G401 (cell line): ENCODE measurements at places on chromosomes 5 and 9.

GRCh38 chr5:158486566-158486965, 613.1 kb downstream of the EBF1 start:
- DNase-seq: no peak

DNA sequence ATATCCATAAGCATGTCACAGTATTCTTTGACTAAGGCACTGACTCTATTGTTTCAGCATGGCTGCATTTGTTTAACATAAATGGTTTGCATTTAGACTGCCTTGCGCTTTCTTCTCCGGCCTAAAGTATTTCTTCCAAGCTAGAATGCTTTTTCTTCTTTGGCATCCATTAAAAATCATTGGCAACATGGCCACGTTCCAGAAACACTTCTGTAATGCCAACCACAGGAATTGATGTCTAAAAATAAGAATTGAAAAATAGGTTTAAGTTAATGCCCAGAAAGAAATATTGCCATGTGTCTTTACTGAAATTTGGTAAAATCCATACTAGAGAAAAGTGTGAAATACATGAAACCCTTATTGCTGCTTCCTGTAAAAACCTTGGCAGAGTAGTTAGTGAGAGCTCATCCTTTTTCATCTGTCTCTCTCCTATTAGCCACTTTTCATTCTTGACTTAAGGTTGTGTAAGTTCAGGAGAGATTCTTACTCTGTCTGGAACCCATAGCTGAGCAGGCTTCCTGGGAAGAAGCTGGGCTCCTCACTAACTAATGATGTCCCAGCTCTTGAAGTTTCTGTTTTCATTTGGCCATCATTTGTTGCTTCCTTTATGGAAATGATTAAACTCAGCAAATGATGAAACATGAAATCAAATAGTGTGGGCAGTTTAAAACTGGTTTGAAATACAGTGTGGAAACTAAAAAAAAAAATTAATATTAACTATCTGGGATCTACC, 58.2 kb upstream of the RPS23 start:
- no peak for DNase-seq

DNA sequence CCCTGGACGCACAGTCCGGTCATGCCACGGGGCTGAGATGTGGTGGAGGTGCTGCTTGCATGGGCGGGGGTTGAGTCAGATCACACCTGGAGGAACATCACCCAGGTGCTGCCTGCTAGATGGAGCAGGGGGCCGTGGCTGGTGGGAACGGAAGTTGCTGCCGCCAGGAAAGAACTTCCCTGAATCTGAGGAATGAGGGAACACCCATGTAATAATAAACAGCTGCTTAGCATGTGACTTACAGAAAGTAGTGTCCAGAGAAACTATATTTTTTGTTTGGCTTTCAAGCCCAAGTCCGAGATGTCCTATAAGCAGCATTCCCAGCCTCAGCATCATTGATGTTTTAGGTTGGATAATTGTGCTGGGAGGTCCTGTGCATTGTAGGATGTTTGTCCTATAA, 27.1 kb upstream of the FAM240B start:
- DNase-seq: no peak

- peak; percentile 90 for DNase-seq
Measured at GRCh38 chr5:173917788-173918786, 29.9 kb downstream of the CPEB4 start.

- DNase-seq: peak; percentile 81
Measured at GRCh38 chr5:173753307-173754168, 134.6 kb upstream of the CPEB4 start.

DNA sequence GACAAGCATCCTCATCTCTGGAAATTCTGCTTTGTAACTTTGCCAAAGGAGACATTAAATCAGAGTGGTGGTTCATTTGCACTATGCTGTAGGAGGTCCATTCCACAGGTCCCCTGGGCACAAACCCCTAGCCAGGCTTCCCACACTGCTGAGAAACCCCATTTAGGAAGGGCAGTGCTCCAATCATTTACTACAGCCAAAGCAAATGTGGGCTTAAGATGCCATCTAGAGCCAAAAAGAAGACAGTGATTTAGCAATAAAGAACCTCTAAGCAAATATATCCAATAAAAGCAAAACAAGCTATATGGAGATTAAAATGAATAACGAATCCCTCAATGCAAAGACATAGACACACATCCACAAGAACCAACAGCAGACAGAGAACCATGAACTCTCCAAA, 129.0 kb upstream of the ALDH1B1 start:
- no peak for DNase-seq
